CD8-positive, alpha-beta memory T cell (primary cell): ENCODE measurements at places on chromosomes 11 and 22.
A peak's percentile ranks its signal among the peaks of the same experiment; 100 is the strongest.

DNA sequence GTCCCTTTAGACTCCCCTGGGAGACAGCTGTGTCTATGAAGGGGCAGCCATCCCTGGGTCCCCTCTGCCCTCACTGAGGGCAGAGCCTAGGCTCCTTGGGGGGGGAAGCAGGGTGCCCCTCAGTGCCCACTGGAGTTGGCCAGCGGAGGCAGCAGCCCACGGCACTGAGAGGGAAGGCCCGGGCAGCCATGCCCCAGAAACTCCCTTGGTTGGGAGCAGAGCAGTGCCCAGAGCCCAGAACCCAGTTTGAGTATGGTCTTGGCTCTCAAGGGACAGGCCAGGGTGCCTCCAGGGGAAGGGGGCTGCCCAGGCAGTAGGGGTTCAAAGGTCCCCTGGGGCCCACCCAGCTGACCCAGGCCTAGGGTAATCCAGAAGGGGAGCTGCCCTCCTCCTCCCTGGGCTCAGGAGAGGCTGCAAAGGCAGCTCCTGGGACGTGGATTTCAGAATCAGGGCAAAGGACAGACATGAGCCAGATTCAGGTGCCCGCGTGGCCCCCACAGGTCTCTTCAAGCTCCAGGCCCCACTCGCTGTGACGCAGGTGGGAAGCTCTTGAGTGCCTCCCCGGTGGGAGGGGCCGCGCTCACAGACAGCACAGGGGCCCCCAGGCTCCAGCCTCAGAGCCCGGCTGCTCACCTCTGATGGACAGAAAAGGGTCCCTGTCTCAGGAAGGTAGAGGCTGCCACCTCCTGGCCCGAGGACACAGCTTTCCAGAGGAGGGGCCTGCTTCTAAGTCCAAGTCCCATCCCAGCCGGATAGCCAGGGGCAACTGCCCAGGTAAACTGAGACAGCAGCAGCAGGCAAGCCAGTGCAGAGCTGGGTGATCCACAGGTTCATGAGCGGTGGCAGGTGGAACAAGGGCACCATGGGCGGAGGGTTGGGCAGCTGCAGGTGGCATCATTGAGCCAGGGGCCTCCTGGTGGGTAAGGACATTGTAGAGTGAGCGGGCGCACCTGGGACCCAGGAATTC, 2.6 kb downstream of the C11orf21 start:
- DNase-seq, result peak; percentile 77

GRCh38 chr11:65897020-65897471, 3.1 kb downstream of the FOSL1 start:
- no peak for DNase-seq

- DNase-seq, result no peak
Measured at GRCh38 chr11:13108416-13108815, 99.3 kb downstream of the RASSF10 start.

DNA sequence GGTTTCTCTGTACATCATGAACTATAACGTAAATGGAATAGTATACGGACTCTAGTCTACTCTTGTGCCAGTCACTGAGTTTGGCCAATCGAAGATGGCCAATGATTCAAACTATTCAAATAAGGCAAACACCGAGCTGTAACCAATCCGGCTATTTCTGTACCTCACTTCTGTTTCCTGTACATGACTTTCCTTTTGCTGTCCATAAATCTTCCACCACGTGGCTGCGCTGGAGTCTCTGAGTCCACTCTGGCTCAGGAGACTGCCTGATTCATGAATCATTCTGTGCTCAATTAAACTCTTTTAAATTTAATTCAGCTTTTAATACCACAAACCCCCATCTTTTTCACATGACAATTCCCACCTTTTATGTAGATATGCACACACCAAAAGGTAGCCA, 1.5 kb upstream of the JAML start:
- no peak for DNase-seq

DNA sequence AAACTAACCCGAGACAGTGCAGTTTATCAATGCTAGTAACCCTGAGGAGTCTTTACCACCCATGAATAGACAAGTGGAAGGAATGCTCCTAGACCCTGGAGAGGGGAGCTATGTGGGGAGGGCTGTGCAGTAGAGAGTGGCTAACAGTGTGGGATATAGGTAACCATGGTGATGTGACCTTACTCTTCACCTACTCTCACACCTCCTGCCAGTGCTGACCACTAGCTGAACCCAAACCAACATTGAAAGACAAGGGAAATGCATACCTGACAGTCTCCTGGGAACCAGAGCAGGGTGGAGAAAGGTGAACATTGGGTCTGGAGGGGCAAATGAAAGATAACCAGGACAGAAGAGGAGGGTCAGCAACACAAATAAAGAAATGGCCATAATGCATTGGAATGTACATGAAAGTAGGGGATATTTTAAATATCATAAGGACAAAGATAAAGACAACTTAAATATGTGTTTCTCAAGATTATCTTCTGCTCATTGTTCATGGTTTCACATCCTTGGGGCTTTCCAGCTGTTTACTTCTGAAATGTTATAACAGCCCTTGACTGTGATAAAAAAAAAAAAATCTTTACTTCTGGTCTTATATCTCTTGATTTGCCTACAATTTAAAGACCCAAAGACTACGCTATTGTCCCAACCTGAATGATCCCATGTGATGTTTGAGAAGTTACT, 983.3 kb upstream of the TENM4 start:
- no peak for DNase-seq

DNA sequence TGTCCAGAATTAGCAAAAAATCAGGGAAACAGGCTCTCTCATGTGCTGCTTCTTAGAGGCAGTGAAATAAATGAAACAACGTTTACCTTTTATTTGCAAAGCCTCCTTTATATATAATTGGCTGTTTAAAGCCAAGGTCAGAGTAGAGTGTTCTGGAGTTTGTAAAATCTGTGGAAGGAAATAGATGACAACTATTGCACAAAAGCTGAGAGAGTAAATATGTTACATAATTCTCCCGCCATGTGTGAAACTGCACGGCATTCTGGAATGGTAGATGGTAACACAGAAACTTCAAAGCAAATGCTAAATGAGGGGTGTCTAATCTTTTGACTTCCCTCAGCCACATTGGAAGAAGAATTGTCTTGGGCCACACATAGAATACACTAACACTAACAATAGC, 51.5 kb upstream of the FGF3 start:
- DNase-seq, result no peak

GRCh38 chr11:130616573-130616972, 168.1 kb downstream of the ADAMTS15 start:
- DNase-seq, result no peak

- peak; percentile 90 for DNase-seq
Measured at GRCh38 chr11:57712256-57713150, at the start of gene TMX2. Gene TMX2 (plus strand): TSS chr11:57712593. CDS start chr11:57712619, 26 bp downstream.

DNA sequence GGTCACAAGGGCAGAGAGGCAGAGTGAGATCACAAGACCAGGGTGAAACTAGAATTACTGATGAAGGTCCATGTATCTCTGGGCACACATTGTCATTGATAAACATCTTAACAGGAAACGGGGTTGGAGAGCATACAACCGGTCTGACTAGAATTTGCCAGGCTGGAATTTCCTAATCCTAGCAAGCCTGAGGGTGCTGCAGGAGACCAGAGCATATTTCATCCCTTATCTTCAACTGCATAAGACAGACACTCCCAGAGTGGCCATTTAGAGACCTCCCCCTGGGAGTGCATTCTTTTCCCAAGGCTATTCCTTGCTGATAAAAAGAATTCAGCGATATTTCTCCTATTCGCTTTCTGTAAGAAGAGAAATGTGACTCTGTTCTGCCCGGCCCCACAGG, 84.6 kb upstream of the IZUMO1R start:
- no peak for DNase-seq

- peak; percentile 87 for DNase-seq
Measured at GRCh38 chr11:60970369-60970774, 1.1 kb upstream of the CD6 start.

- no peak for DNase-seq
Measured at GRCh38 chr11:126585774-126586491, 230.4 kb downstream of the ST3GAL4 start.

DNA sequence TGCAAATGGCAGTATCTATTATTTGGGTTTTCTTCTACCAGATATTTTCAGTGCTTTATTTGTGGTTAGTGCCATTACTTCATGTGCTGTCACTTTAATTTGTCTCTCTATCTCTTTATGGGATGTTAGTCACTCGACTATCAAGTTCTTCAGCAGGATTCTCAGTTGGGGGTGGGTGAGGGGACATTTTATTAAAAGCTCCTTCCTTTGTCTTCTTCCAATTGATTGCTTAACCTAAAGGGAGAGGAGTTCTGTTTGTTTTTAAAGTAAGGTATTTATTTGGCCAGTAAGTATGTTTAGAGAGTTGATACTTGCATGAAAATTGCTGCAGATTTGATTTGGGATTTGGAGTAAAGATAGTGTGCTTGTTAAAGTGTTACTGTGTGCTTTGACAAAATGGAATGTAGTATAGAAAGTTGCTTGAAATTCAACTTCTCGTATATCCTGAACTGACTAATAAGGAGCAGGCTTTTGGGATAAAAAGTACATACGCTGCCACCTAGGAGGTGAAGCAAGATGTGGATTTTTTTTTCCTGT, 10.3 kb downstream of the YAP1 start:
- DNase-seq, result no peak

- DNase-seq, result no peak
Measured at GRCh38 chr22:35467681-35468434, 67.9 kb downstream of the MCM5 start.

GRCh38 chr11:19803506-19803998, 90.9 kb downstream of the NAV2 start:
- no peak for DNase-seq

DNA sequence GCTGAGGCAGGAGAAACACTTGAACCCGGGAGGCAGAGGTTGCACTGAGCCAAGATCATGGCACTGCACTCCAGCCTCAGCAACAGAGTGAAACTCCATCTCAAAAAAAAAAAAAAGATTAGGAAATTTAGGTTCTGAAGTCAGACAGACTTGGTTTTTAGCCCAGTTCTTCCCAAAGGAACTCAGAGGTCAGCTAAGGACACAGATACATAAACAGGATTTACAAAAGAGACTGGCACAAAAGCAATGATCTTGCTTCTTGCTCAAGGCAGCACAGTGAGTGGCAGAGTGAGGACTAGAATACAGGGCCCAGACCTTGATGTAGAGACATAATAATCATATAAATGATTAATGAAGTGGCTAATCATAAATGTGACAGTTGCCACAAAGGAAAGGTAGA, 25.4 kb upstream of the RRAS2 start:
- no peak for DNase-seq

GRCh38 chr22:20015971-20016733, 471 bp downstream of the ARVCF start:
- peak; percentile 20 for DNase-seq

- no peak for DNase-seq
Measured at GRCh38 chr22:41132550-41132949, 40.2 kb downstream of the EP300 start.

GRCh38 chr11:79431535-79431934, 9.3 kb downstream of the TENM4 start:
- no peak for DNase-seq

DNA sequence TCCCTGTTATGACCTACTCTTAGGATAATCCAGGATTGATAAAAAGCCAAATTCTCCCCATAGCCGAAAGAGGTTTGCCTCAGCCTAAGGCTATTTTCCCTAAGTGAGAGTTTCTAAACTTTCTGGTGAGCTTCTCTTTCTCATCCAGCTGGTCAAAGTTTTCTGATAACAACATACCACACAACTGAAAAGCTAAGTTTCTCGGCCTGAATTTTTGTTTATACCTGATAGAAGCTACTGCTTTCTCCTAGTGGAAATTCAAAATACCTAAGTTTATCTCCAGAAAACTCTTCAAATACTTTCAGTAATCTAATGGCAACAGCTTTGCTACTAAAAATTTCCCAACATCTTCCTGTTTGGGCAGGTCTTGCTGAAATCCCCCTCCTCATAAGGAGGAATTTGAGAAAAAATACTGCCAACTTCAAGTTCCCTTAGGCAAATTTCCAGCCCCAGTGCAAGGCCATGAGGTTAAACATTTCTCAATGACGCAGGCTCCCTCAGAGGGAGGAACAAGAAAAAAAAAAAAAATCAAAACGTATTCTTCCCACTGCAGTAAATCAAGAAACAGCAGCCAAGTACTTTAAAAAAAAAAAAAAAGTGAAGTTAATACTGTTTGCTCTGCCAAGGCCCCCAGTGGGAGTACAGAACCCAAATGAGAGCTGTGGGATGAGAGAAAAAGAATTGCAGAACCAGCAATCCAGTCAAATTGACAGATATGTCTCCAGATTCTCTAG, 127.0 kb downstream of the MRTFA start:
- DNase-seq, result no peak

GRCh38 chr11:1468473-1469066, 18.0 kb downstream of the MOB2 start:
- no peak for DNase-seq

GRCh38 chr11:132876239-132876638, 656.1 kb downstream of the OPCML start:
- no peak for DNase-seq

DNA sequence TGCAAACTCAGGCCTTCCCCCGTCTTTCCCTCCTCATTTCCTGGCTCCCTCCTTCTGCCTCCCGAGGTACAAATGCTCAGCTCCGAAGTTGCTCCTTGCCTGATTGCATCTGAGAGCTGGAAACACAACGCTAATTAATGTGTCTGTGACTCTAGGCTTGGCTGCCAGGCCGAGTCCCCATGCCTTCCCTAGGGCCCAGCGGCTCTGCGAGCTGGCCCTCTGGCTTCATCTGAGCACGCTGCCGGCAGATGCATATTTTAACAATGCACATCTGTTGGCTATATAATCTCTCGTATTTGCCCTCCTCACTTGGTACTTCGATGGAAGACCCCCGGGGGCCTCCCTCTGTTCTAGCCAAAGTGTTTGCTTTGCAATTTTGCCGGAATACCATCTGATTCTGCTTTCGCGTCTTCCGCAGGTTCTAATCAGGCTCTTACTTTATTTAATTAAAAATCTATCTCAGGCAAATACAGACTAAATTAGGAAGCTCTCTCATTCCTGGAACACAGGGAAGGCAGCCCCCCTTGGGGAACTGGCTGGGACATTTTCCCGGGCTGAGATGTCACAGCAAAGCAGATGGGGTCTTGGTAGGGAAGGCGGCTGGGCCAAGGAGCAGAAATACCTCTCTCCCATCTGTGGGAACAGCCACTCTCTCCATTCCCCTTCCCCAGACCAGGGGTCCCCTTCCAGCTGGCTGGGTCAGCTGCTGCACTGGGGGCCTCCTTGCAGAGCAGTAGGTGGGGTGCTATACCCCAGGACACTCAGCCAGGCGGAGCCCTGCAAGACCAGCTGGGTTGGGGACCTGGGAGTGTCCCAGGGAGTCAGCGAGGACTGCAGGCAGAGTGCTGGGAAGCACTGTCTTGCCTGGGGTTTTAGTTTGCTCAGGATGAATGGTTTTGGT, 162.8 kb downstream of the ST3GAL4 start:
- DNase-seq, result no peak

DNA sequence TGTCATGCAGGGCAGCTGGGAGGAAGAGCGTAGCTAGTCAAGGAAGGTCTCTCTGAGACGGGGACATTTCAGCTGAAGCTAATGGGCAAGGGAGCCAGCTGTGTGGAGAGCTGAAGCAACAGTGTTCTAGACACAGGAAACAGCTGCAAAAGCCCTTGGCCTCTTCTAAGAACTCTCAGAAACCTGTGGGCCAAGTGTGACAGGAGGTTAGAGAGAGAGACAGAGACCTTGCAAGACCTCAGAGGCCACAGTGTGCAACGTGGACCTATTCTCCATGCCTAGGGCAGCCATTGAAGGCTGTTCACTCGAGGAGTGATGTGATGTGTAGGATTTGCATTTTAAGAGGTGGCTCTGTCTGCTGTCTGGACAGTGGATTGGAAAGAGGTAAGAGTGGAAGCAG, 48.7 kb upstream of the TNRC6B start:
- no peak for DNase-seq
